Vein endothelial cell (primary cell): ENCODE measurements at places on chromosomes 2 and 18. TPM values are rescaled to one million over a fixed set of nuclear protein-coding genes. Genes with fewer than 3 reads are reported as not detected.

Gene COLEC12
- 4.2 and 8.2 TPM in 2 replicates for total RNA-seq

Gene CPLX4
- total RNA-seq, result not detected in 2 replicates

Gene TCF7L1
- 6.2 and 8.3 TPM in 2 replicates for total RNA-seq

Gene VAMP8
- total RNA-seq, result 14.0 and 27.4 TPM in 2 replicates

Gene TMEM247
- not detected in 2 replicates for total RNA-seq

Gene DSC3
- 0.10 and 0.33 TPM in 2 replicates for total RNA-seq

Gene NOL4
- total RNA-seq, result 0.29 TPM in 1 of 2 replicates, not detected in the other

Gene DTNA
- total RNA-seq, result 7.5 and 9.0 TPM in 2 replicates

Gene KCNG2
- not detected in 2 replicates for total RNA-seq

Gene LHCGR
- total RNA-seq, result not detected in 2 replicates

Gene CFAP65
- not detected in 2 replicates for total RNA-seq

Gene MAP3K19
- total RNA-seq, result not detected in 2 replicates

Gene CCDC85A
- total RNA-seq, result 6.2 and 15.1 TPM in 2 replicates

Gene MARCHF4
- total RNA-seq, result 4.9 and 5.3 TPM in 2 replicates

Gene IDH1
- total RNA-seq, result 54.9 and 112 TPM in 2 replicates

Gene SS18
- total RNA-seq, result 96.7 and 105 TPM in 2 replicates

Gene DSC2
- not detected in 2 replicates for total RNA-seq

Gene GPAT2
- 12.8 and 18.3 TPM in 2 replicates for total RNA-seq

Gene ABCG8
- total RNA-seq, result not detected in 2 replicates

Gene GALNT5
- not detected in 2 replicates for total RNA-seq

Gene SCLY
- 11.1 and 16.7 TPM in 2 replicates for total RNA-seq

Gene HOXD12
- total RNA-seq, result not detected in 2 replicates

Gene IHH
- total RNA-seq, result 0.33 TPM in 1 of 2 replicates, not detected in the other

Gene SMAD7
- total RNA-seq, result 6.6 and 22.2 TPM in 2 replicates

Gene SLC66A3
- 21.9 and 32.7 TPM in 2 replicates for total RNA-seq

Gene DNAJC5G
- 0.19 and 0.98 TPM in 2 replicates for total RNA-seq

Gene KIAA2012
- not detected in 2 replicates for total RNA-seq

Gene INO80D
- total RNA-seq, result 9.8 and 12.8 TPM in 2 replicates

Gene LINC00305
- total RNA-seq, result not detected in 2 replicates
